NCI-H510A (cell line): ENCODE measurements at places on chromosomes 7 and 10.
A peak's percentile ranks its signal among the peaks of the same experiment; 100 is the strongest.

DNA sequence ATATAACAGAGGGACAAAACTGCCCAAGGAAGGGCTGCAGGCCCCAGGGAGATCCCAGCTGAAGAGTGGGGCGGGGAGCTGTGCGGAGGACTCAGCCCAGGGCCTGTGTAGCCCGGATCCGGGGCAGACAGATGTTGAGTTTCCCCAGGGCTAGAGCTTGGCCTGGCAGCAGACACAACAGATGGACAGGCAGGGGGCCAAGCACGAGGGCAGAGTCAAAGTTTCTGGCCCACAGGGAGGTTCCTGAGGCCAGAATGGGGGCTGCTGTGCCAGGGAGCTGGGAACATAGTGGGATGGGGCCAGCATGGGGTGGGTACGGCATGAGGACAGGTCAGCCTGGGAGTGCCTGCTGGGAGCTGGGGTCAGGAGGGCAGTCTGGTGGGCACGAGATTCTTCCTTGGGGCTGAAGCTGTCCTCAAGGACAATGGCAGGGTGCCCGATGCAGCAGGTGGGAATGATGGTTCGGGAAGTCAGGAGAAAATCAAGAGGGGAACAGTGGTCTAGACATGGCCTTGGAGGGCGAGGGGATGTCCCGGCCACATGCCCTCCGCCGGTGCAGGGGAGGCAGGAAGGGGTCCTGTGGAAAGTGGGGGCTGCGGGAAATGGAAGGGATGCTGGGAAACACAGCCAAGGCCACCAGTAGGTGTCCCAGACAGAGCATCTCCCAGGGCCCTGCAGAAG is 519.1 kb upstream of the FOXK1 start:
- no peak for DNase-seq

DNA sequence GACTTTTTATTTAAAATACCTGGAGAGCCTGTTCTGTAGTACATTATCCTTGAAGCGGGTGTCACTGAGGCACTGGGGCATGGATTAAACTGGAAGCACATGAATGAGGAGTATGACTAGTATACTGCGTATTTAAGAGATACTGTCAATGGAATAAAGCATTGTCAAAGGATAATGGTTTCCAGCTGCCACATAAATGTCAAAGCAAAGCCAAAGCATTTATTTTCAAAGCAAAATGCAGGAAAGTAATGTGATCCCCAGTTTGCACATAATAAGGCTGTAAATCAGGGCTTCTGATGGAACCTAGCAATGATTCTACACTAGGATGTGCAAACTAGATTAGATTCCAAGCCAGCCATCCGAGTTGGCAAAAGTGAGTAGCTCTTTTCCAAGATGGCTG is 240.1 kb downstream of the POU6F2 start:
- no peak for DNase-seq

- DNase-seq: no peak
Measured at GRCh38 chr10:116136261-116136660, 136.7 kb downstream of the GFRA1 start.

GRCh38 chr7:106111655-106112117 is 426 bp downstream of the SYPL1 start:
- DNase-seq: no peak

DNA sequence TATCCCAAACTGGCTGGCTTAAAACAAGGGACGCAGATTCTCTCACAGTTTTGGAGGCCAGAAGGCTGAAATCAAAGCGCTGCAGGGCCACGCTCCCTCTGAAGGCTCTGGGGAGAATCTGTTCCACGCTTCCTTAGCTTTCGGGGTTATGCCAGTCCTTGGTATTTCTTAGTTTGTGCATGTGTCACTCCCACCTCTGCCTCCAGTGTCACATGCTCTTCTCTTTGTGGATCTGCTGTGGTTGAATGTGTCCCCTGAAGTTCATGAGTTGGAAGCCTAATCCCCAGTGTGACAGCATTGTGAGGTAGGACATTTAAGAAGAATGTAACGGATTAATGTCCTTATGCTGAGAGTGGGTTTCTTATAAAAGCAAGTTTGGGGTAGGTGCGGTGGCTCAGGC is 29.4 kb upstream of the RHEB start:
- DNase-seq: no peak

- no peak for DNase-seq
Measured at GRCh38 chr7:13032084-13032483, 344.7 kb downstream of the ARL4A start.

DNA sequence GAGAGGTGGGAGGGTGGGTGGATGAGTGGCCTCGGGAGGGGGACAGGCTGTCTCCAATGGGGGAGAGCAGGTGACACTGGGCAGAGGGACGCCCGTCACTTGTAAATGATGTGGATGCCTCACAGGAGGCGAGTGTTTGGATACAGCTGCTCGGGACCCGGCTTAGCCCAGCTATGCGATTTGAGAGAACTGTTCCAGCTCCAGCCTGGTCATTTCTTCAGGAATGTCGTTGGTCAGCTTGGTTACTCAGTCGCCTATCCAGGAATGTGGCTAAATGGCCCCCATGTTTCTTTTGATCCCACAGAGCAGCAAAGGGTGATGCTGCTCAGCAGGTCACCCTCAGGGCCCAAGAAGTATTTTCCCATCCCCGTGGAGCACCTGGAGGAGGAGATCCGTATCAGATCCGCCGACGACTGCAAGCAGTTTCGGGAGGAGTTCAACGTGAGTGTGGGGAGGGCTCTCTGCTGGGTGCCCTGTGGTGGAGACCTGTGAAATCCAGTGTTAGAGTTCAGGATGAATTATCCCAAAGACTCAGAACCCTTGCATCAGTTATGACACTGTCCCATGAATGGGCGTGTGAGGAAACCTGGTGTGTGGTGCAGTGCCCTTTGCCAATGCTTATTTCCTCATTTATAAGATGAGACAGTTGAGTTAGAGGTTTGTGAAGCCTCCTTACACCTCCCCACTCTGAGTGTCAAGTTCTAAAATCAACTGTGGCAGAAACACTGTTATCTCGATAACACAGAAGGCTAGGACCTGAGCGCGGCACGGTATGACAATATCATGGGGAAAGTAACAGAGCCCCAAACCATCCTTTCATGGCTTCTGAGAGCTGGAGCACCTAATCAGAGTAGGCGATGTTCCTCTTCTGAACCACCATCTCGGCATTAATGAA is 76.8 kb downstream of the MKI67 start:
- DNase-seq: no peak

DNA sequence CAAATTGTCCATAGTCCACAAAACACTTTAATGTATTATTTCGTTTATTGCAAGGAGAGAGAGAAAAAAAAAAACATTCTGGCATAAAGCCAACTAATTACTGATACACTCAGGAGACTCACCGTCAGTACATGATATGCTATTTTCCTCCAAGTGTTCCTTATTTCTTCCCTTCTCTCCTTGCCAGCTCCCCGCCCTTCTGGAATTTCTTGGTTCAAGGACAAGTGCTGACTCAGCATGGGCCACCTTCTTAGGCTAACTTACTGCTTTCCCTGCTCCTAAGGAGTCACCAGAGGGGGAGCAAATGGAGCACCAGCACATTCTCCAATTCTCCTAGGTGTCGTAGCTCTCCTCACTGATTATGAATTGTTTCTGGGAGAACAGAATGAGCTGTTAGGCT is 133.8 kb upstream of the HDAC9 start:
- DNase-seq: no peak

- DNase-seq: no peak
Measured at GRCh38 chr10:45553155-45553554, 119.4 kb downstream of the ZFAND4 start.

DNA sequence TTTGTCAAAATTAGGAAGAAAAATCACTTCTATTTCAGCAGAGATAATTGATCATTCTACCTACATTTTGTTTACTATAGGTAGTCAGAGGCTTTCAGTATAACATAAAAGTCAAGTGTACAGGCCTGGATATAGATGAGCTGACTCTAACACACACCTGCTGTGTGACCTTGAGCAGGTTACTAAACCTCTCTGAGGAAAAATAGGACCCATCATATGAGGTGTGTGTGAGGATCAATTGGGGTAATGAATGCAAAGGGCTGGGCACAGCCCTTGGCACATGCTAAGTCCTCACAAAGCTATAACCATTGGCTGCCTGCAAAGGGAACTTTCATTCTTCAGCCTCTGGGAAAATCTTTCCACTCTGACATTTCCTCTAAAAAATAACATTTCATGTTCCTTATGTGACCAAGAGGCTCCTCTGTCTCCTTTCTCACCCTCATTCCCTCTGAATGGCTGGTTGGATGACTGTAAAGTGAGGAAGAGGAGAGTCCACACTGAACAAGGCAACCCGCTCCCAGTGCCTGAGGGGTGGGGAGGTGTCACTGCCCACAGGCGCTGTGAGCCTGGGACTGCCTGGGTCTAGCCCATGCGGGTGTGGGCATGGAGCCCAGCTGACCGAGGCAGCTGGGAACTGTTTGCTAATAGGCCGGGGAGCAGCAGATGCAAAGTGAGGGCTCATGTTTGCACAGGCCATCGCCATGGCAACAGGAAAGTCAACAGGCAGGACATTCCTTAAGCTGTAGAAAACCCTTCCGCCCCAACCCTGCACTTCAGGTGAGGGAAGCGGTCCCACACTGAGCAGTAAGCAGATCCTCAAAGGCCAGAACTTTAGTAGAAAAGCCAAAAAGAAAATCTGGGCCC is 36.8 kb downstream of the MYOF start:
- DNase-seq: peak; percentile 95

- DNase-seq: no peak
Measured at GRCh38 chr10:98316661-98317060, 48.7 kb upstream of the LOXL4 start.

- no peak for DNase-seq
Measured at GRCh38 chr10:6811153-6811552, 231.1 kb upstream of the PRKCQ start.

DNA sequence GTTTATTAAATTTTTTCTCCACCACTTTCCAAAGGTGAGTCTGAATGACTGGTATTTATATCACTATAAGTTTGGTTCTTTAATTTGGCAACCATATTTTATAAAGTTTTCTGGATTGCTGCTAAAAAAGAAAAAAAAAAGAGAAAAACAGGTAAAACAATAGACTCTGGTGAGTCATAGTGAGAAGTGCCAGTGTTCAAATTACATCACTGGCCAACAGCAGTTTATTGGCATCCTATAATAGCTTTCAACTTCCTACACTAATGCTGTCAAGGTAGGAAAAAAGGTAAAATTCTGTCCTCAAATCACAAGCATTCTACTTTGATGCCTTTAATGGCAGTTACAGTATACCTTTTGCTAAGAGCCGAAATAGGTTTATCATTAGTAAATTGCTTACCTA is 808.8 kb downstream of the GRM8 start:
- DNase-seq: no peak

- no peak for DNase-seq
Measured at GRCh38 chr7:159130199-159130775, 14.4 kb downstream of the VIPR2 start.

DNA sequence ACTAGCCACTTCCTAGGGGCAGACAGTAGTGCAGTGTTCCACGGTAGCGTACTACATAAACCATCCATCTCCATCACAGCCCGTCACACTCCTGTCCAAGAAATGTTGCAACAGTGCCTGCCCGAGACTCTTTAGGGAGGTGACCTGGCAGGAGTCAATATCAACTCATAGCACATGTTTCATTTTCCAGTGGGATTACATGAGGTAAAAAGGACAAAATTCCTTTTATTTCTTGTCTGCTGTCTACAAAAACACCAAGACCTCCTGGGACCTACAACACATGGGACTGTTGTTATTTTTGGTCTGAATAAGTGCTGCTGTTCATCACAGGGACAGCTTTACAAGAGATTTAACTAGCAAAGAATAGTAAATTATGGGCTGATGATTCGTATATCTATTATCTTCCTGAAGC is 99.9 kb downstream of the MPP7 start:
- no peak for DNase-seq

DNA sequence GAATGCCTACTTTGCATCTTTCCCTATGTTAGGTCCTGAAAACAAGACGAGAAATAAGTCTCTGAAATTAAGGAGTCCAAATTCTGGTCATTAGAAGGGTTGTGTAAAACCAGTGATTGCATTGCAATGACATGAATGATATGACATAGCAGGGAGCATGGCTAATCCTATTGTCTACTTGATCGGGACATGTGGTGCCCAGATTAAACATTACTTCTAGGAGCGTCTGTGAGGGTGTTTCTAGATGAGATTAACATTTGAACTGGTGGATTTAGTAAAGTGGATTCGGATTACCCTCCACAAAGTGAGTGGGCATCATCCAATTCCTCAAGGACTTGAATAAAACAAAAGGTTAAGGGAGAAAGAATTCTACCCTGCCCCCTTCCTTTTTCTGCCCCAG is 434.9 kb upstream of the KLF6 start:
- no peak for DNase-seq

GRCh38 chr7:120725376-120726039 is 132.4 kb downstream of the TSPAN12 start:
- DNase-seq: no peak

- no peak for DNase-seq
Measured at GRCh38 chr7:99072126-99072525, 71.8 kb downstream of the SMURF1 start.

- no peak for DNase-seq
Measured at GRCh38 chr10:101094121-101094879, 32.5 kb downstream of the KAZALD1 start.
